Activated CD8-positive, alpha-beta T cell treated with anti-CD3 and anti-CD28 coated beads for 36 hours (primary cell): ENCODE measurements at places on chromosomes 4 and X.

DNA sequence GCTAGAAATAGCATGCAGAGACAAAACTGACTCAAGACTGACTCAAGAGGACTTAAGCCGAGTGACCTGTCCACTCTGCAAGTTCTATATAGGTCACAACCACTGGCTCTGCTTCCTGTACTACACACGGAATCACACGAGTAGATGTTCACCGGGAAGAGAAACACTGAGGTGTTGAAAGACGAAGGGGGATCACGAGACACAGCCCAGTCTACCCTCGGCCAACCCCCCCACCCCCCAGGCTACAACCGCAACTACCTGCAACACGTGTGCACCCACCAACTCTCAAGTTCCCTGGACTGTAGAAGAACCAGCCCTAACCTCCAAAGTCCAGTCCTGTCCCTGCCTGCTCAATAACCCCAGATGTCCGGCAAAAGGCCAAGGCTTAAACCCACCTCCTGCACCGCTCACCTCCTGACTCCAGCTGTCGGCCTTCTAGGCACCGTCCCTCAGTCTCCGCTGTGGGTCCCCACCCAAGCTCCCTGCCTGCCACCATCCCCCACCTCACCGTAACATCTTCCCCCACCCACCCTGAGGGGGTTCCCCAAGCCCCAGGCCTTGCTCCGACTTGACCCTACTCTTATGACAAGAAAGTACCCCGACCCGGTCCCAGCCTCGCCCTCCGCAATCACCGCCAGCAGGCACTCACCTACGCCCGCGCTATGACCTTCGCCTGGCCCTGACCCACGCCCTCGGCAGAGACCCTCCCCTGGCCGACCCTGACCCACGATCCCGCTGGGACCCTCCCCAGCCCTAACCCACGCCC lies 739 bp downstream of the GAK start:
- DNase-seq: peak; percentile 38

- no peak for DNase-seq
These were observed 19.1 kb upstream of the HSFX4 start for GRCh38 chrX:149910178-149910695.

GRCh38 chr4:123198706-123199105 lies 197.9 kb upstream of the SPRY1 start:
- DNase-seq: no peak

- DNase-seq: no peak
These were observed 90.6 kb upstream of the CBR4 start for GRCh38 chr4:169100670-169101101.

- no peak for DNase-seq
These were observed 137.7 kb downstream of the ARX start for GRCh38 chrX:24877854-24878650.
